ENCODE measurements at places on chromosomes 12 and 14.

DNA sequence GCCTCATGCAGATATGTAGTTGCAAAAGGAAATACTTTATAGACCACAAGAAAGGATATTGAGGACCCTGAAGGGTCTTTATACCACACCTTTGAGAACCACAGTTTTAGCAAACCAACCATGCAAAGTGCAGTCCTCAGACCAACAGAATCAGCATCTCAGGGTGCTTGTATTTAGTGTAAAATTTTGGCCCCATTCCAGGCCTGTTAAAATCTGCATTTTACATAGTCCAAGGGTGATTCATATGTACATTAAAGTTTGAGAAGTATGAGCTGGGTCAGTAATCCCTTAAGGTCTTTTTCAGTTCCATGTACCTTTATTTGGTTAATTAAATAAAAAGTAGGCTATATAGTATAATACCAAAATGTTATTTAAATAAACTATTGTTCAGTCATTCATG lies 91.2 kb downstream of the WNK1 start:
- DNase-seq = peak; percentile 20

DNA sequence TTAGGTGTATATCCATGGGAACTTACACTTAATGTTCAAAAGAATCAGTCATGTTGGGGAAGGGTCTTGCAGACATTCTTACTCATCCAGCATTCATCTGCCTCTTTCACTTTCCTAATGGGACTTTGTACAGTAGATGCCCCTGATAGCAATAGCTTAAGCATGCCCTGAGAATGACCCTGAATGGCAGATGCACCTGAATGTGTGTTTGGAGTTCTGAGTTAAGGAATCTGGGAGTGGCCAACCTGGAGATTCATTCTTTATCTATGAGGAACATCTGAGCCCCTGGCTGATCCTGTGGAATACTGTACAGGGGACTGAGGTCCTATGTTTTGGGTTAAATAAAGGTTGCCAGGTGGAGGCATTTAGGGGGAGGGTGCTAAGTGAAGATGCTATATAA lies 71.3 kb upstream of the MANSC4 start:
- DNase-seq = no peak

- DNase-seq = no peak
Measured at GRCh38 chr12:64139021-64139420, 83.1 kb downstream of the KICS2 start.

- DNase-seq = no peak
Measured at GRCh38 chr14:102620413-102620812, 28.0 kb downstream of the RCOR1 start.

- DNase-seq = no peak
Measured at GRCh38 chr12:95402096-95402495, 71.9 kb upstream of the METAP2 start.

- no peak for DNase-seq
Measured at GRCh38 chr14:46887144-46887543, 235.6 kb upstream of the RPL10L start.

- no peak for DNase-seq
Measured at GRCh38 chr14:83534995-83535394, 1994.9 kb upstream of the FLRT2 start.

- DNase-seq = no peak
Measured at GRCh38 chr14:104744484-104744883, 8.5 kb upstream of the SIVA1 start.

DNA sequence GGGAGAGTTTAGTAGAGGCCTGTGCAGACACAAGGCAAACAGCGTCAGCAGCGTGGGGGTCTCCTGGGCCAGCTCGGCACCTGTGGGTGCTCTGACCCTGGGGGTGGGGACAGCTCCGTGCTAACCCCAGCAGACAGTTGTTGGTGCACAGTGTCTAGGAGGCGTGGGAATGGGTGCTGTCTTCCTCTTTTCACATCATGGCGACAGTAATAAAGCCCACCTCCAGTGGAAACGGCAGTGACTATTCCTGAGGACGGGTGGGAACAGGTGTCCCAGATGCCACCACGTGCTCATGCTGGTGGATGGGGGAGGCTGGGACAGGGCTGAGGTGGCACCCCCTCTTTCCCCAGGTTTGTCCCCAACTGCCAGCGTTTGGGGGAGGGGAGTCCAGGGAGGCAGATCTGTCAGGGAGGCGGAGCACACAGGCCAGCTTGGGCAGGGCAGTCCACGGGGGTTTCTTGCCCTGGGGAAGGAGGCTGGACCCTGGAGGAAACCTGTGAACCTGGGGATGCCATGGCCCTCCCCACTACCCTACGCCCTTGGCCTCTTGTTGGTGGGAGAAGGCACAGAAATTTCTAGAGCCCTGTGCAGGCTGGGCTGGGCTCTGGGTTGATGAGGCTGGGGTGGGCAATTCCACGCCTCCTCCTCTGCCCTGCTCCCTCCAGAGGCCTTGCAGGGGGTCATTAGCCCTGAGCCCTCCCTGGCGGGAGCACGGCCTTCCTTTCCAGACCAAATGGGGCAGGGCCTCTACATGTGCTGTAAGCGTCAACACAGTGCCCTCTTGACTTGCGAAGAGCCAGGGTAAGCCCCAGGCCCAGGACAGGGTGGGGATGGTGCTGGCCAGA lies 3.8 kb downstream of the ZBTB42 start:
- no peak for DNase-seq

DNA sequence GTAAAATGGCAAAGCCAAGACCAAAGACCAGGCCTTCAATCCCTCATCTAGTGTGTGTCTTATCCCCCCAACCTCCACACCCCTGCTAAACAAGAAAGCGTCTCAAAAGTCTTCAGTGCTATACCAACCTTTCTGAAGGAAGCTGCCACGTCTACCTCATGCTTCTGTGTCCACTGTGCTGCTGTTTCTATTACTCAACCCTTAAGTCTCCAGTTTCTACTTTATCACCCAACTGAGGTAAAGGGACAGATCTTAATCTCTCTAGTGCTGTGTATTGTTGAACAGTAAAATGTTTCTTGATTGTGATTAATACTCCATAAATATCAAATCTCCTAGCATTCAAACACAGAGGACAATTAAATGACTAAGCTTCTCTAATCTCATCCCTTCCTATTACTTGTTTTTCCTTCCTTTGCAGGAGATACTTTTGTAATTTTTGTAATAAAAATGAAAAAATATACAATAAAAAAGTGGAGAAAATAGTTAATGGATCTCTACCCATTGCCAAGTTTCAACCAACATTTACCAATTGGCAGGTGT lies 23.3 kb downstream of the BTBD7 start:
- DNase-seq = peak; percentile 56

DNA sequence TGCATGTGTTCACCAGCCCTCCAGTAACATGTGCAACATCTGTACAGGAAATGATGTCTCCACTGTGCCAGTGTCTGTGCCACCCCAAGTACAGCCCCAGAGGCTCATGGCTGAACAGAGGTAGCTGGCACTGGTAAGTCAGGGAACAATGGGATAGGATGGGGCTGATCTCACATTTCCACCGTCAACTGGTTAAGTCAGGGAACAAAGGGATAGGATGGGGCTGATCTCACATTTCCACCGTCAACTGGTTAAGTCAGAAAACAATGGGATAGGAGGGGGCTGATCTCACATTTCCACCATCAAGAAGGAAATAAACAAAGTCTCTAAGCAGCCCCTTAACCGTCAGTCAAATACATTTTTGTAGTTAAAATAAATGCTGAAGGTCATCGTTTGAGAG lies 246.6 kb downstream of the TMEM132D start:
- DNase-seq = no peak

DNA sequence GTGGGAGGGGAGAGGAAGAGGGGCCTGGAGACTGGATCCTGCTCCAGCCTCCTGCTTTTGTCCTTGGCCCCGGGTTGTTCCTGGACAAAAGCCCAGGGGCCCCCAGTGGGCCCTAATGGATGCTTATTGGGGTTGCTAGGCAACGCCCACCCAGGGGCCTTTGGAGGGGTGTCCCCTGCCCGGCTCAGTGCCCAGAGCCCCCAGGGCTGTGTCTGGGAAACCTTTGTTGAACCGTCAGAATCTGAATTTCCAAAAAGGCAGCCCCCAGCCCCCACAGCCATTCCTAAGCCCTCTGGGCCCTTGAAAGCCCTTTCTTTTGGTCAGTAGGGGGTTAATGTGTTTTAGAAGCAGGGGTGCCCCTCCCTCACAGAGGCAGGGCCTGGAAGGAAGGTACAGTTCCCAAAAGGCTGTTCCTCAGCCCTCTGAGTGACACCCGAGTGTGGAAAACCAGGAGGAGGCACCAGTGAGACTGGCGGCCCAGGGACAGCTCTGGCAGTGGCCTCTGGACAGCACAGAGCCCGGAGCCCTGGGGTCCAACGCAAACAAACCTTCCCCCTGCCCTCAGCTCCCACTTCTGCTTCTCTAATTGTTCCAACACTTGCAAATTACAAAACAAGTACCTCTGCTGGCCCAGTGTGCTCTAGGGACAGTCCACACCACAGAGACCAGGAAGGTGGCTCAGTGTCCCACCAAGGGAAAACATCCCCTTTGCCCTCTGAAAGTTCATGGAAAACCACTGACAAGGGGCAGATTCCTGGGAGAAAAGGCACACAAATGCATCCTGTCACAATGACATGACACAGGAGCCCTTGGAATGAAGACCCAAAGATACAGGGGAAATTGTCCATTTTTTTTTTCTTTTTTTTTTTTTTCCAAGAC lies 19.4 kb downstream of the HHIPL1 start:
- DNase-seq = no peak

GRCh38 chr14:50676814-50677516 lies 8.9 kb upstream of the SAV1 start:
- no peak for DNase-seq

DNA sequence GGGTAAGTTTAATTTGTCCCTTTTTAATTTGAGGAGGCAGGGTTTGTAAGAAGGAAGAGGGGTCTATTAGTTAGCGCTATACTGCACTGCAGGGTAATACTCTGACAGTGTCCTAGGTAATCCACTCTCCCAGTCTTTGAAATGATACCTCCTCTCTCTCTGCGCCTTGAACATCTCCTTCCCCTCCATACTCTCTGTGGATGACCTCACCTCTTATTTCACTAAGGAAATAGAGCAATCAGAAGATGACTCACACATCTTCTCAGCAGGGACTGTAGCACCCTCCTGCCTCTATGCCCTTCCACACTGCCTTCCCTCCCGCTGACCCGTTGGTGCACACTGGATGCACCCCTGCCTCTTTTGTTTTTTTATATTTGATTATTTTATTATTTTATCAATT lies 94.2 kb downstream of the GRIP1 start:
- no peak for DNase-seq

- DNase-seq = no peak
Measured at GRCh38 chr12:115993737-115994136, 283.8 kb downstream of the MED13L start.

DNA sequence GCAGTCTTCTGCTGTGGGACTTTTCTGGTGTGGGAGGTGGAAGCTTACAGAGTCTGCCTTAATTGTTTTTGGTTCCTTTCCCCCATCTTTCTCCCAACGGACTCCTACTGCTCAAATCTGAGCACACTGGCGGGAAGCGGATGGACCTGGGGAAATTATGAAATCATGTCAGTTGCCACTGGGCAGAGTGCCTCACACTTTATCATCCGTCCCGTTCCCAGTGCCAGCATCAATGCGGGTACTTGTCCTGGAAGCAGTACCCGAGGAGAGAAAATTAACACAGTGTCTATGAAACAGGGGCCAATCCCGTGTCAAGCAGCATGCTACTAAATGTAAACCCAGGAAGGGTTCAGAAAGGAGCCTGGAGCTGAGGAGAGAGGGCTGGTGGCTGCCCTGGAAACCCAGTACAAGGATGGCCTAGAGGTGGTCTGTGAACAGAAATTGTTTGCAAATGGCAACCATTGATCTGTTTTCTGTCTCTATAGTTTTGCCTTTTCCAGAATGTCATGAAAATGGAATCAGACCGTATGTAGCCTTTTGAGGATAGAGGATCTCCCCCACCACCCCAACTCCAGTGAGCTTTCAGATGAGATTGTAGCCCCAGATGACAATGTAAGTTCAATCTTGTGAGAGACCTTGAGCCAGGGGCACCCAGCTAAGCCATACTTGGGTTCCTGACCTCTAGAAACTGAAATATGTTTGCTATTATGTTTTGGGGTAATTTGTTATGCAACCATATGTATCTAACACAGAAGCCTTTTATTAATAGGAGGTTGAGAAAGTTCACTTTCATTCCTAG lies 908 bp upstream of the CDKL1 start:
- DNase-seq = no peak

- no peak for DNase-seq
Measured at GRCh38 chr14:67385618-67386017, 25.5 kb downstream of the EIF2S1 start.

DNA sequence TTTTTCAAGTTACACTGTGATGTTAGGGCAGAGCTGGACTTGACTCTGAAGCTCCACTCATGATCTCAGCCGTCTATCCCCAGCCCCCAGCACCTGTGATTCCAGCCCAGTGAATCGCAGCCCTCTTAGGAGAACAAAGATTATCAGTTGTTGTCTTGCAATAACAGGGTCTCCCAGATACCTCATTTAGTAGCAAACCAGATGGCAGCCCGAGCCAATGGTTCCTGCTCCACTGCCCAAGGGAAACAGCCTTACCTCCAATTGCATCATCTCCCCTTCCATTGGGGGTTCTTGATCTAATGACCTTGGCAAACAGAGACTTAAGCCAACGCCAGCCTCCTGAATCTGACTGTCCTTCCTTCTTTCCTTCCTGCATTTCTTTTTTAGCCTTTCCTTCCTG lies 371.2 kb downstream of the BCL11B start:
- DNase-seq = no peak

DNA sequence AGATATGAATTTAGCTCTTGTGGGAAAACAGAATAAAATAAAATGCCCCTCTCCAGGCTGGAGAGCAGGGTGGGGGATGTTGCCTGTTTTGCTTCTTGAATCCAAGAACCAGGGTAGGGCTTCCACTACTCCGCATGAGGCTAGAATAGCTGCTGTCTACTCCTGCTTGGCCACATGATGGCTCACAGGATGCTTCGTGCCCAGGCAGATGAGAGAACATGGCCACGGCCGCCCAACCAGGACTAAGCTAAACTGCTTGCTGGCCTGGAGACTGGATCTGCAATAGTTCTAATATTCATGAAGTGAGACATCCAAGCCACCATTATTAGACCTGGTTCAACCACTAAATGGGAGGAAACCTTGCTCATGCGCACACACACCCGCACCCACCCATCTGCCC lies 122.2 kb upstream of the METAP2 start:
- DNase-seq = peak; percentile 4

DNA sequence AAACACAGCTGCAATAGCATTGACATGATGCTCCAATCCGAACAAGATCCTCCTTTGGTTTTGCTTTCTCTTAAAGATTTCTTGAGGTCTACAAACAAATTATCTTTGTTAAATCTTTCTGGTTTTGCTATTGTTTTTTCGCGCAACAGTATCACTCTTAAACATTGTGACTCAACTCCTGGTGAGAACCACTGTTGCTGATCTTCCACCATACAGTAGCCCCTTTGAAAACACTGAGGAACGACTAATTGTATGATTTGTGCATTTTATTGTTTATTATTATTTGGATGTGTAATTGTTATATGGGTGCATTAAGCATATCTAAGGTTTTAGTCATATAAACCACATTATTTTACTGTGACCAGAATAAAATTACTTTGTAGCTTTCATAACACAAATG lies 282.8 kb downstream of the EGLN3 start:
- no peak for DNase-seq

- DNase-seq = no peak
Measured at GRCh38 chr14:89267656-89268055, 149.4 kb downstream of the FOXN3 start.

- no peak for DNase-seq
Measured at GRCh38 chr12:25994901-25995625, 36.6 kb downstream of the RASSF8 start.

- no peak for DNase-seq
Measured at GRCh38 chr12:108205864-108206263, 76.8 kb downstream of the WSCD2 start.

GRCh38 chr12:57736741-57737466 lies 1.6 kb downstream of the AGAP2 start:
- no peak for DNase-seq
